ENCODE measurements at places on chromosomes 3 and 15. TPM values are rescaled to one million over a fixed set of nuclear protein-coding genes. Genes with fewer than 3 reads are reported as not detected.
A peak's percentile ranks its signal among the peaks of the same experiment; 100 is the strongest.

GRCh38 chr15:69601711-69602504 lies 149.3 kb downstream of the RPLP1 start:
- DNase-seq, result no peak

DNA sequence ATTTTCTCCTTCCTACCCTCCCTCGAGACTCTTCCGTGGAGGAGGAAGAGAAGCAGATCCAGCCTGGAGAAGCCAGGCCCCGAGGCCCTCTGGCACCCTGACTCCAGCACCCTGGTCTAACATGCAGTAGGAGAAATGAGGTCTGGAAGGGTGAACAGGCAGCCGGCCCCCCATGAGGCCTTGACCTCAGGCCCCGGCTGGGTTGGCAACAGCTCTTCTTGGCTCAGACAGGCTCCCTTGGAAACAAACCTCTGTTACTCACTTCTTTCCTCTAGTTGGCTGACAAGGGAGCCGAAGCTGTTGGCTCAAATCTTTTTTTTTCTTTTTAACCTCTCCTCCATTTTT lies 73.4 kb downstream of the CPN2 start:
- peak; percentile 82 for DNase-seq

Gene QTRT2
- 9.5 TPM for total RNA-seq

DNA sequence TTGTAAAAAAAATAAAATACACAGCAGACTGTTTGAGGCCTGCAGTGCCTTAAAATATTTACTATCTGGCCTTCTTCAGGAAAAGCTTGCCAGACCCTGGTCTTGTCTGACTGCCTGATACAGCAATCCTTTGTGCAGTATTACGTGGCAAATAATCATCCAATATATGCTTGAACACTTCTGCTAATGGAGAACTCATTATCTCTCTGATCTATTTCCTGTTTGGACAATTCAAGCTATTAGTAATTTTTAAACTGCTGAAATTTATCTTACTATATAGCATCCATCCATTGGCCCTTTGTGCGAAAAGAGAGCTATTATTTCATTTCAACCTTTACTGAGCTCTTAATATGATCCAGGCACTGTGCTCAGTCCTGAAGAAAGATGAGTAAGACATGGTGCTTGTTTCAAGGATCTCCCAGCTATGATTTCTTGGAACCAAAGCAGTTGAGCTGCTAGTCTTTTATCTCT lies 15.9 kb downstream of the ATG7 start:
- DNase-seq, result no peak

- no peak for DNase-seq
Measured at GRCh38 chr15:57041416-57041815, 123.0 kb downstream of the TCF12 start.

- no peak for DNase-seq
Measured at GRCh38 chr3:30368978-30369377, 237.4 kb upstream of the TGFBR2 start.

Gene ALS2CL
- total RNA-seq, result 49.0 TPM

GRCh38 chr3:171847133-171847532 lies 4.0 kb downstream of the TMEM212 start:
- DNase-seq, result no peak

DNA sequence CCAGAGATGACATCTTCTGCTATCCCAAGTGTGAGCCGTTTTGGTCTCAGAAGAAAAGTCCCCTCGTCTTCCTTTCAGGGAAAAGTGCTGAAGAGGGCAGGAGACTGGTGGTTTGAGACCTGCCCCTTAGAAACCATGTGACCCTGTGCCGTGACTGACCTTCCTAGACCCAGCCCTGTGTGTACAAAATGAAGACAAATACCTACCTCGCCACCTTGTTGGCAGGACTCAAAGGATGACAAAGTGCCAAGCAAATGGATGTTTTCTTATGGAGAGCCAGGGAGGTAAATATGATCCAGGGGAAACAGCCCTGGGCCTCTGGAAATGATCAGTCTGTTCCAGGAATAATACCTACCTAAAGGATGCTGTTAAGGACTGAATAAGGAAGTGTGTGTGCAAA lies 41.3 kb downstream of the FAM174B start:
- no peak for DNase-seq

DNA sequence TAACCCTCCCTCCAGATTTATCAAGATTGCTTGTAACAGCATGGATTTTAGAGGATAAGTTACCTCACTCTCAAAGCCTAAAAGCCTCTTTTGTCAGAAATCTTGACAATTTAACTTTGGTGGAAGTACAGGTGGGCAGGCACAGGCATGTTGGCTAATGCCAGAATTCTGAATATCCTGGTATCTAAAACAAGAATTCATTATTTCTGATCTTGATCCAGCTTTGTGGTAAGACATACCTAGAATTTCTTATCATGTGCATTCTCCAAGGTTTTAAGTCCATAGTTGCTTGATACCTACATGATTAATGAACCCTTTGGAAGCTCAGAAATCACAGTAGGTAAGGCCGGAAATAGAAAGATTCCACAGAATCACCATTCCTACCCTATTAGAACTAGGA lies 109.9 kb upstream of the TTC14 start:
- no peak for DNase-seq

DNA sequence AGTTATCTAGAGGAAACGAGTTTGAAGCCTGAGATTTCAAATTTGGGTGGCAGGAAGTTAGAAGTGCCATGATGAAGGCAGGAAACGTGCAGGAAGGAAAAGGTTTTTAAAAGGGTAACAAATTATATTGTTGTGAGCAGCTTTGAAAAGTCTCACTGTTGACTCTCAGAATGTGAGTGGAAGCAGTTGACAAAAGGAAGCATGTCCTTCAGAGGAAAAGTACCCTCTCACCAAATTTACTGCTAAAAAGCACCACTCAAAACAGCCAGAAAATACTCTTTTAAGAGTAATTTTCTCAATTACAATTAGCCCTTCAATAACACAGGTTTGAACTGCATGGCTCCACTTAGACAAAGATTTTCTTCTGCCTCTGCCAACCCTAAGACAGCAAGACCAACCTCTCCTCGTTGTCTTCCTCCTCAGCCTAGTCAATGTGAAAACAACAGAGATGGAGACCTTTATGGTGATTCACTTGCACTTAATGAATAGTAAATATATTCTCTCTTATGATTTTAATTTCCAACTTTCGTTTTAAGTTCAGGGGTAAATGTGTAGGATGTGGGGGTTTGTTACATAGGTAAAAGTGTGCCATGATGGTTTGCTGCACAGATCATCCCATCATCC lies 117.1 kb upstream of the LIPC start:
- no peak for DNase-seq

Gene NR2F2
- total RNA-seq, result 126 TPM

Gene STX19
- total RNA-seq, result not detected

DNA sequence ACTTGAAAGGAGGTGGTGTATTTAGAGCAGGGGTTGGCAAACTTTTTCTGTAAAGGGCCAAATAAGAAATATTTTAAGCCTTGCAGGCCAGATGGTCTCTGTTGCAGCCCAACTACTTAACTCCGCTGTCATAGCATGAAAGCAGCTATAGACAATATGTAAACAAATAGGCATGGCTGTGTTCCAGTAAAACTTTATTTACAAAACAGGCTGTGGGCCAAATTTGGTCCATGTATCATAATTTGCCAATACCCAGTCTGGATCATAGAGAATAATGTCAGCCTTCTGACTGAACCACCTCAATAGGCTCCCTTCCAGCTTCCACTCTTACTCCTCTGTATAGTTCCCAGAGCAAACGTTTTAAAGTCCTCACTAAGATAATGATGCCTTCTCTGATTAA lies 638.8 kb upstream of the CFAP20DC start:
- DNase-seq, result no peak

GRCh38 chr3:76561494-76562236 lies 478.2 kb upstream of the ROBO2 start:
- DNase-seq, result no peak

GRCh38 chr3:157107037-157107436 lies 52.9 kb downstream of the CCNL1 start:
- no peak for DNase-seq

Gene CPLX3
- total RNA-seq, result not detected

- DNase-seq, result no peak
Measured at GRCh38 chr3:98900265-98901118, 1.0 kb downstream of the DCBLD2 start.

GRCh38 chr3:124890573-124891190 lies 3.5 kb upstream of the ITGB5 start:
- DNase-seq, result no peak

DNA sequence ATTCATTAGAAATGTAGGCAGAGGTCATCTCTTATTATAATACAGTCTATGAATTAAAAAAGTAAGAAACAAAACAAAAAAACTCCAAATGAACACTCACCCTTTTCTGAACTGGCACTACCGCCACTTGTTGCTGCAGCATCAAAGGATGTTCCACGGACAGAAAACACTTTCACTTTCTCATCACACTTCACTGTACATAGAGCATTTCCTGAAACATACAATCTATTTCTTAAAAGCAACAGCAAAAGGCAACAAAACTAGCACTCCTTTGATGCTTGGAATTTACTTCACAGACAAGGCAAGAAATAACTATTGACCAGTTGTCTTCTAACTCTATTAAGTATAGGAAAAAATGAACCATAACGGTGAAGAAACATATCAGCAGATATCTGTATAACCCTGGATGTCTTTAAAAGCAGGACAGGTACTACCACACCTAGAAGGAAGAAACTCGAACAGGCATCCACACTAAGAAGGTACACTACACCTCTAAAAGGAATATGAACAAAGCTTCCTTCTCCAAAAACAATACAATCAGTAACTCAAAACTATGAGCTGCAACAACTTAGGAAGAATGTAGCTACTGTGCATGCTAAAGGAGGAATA lies 24.9 kb downstream of the ETFA start:
- DNase-seq, result no peak

Gene EPB42
- total RNA-seq, result not detected

DNA sequence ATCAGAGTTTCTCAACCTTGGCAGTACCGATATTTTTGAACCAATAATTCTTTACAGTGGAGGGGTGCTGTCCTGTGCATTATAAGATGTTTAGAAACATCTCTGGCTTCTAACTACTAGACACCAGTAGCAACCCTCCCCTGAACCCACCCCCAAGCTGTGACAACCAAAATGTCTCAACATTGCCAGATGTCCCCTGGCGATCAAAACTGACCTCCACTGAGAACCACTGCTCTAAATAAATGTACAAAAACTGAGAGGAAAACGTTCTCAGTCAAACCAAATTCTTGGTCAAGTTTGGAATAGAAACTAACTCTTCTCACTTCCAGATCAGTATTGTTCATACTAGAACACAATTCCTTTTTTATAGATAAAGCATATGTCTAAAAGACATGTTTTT lies 58.5 kb downstream of the GPR160 start:
- no peak for DNase-seq

GRCh38 chr15:41278319-41278718 lies 47.3 kb downstream of the CHP1 start:
- no peak for DNase-seq

GRCh38 chr3:120098710-120099109 lies 4.5 kb upstream of the GSK3B start:
- DNase-seq, result no peak

Gene GOLGA8G
- not detected for total RNA-seq

- no peak for DNase-seq
Measured at GRCh38 chr3:195128255-195129071, 142.5 kb downstream of the XXYLT1 start.

Gene UROC1
- not detected for total RNA-seq

- peak; percentile 67 for DNase-seq
Measured at GRCh38 chr3:171049861-171050444, 23.4 kb upstream of the SLC2A2 start.

DNA sequence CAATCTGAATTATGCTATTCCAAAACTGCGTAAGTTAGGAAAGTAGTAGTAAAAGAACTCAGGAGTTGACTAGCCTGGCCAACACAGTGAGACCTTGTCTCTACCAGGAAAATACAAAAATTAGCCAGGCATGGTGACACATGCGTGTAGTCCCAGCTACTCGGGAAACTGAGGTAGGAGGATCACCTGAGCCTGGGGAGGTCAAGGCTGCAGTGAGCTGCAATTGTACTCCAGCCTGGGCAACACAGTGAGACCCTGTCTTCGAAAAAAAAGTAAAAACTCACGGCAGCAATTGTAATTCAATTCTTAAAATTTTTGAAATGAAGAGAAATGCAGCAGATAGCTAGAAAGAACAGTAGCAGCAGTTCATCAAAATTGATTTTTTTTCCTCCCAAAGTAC lies 9.7 kb downstream of the GABPB1 start:
- DNase-seq, result no peak

DNA sequence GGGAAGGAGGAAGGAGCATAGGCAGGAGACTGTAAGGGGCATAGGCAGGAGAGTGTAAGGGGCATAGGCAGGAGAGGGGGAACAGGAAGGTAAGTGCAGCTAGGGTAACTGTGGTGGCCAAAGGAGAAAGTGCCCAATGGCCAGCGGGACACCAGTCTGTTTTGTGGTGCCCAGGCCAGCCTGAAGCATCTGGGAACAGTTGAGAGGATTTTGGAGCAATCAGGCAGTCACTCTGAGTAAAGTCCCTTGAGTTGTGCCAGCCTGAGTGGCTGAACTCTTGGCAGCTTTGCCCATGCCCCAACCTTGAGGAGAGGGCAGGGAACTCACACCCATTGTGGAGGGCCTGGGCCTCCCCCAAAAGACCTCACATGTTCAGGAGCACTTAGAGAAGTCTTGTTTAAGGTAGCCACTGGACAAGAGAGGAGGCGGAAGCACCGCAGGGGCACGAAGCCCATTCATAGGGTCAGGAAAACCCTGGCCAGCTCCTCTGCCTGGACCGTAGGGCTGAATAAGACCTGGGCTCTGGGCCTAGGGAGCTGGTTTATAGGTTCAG lies 3.5 kb upstream of the TGM5 start:
- DNase-seq, result peak; percentile 45

Gene TRIM42
- total RNA-seq, result not detected

Gene CFAP100
- total RNA-seq, result not detected

DNA sequence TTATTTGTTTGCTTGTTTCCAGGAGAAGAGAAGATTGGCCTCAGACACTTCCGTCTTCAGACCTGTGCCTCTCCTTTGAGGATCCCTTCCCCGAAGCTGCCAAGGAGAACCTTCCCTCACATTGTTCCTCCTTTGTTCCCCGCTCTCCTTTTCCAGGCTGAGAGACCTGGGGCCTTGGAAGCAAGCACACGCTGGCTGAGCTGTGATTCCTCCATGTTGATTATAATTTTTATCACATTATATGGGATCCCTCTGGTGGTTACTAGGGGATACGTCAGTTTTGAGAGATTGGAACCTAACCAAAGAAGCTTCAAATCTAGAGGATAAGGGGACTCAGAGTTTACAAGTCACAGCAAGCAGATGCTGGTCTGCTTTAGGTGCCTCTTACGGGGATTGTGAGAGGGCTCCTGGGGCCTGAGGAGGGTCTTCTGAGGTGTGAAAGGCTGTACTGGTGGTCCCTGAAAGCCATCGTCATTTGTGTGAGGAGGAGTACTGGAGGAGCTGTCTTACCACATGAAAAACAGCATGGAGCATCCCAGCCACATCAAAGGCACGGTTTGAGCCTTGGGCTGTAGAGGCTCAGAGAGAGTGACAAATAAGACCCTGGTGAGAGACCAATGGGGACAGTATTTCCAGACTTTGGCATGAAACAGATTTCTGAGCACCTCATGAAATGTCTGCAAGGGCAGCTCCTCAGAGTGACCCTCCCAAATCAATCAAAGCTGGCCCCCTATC lies 760.1 kb upstream of the CFAP20DC start:
- no peak for DNase-seq

All from ascending aorta (tissue), 2 donors.